Hypothalamus (tissue), 51 donors: ENCODE measurements at places on chromosomes 11 and 22.

- no peak for DNase-seq
Observed at GRCh38 chr22:37025500-37026070, 6.0 kb downstream of the MPST start.

DNA sequence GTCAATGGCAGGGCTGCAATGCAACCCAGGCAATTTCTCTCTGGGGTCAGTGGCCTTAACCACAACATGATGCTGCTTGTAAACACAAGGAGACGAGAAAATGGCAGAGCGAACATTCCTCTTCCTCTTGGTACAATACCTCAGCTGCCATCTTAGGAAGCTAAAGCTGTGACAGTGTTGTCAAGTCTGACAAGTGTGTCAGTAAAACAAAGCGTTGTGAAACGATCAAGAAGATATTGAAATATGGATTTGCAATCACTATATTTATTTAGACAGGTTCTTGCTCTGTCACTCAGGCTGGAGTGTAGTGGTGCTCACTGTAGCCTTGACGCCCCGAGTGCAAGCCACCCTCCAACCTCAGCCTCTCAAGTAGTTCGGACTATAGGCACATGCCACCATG, 14.5 kb upstream of the USP47 start:
- no peak for DNase-seq

DNA sequence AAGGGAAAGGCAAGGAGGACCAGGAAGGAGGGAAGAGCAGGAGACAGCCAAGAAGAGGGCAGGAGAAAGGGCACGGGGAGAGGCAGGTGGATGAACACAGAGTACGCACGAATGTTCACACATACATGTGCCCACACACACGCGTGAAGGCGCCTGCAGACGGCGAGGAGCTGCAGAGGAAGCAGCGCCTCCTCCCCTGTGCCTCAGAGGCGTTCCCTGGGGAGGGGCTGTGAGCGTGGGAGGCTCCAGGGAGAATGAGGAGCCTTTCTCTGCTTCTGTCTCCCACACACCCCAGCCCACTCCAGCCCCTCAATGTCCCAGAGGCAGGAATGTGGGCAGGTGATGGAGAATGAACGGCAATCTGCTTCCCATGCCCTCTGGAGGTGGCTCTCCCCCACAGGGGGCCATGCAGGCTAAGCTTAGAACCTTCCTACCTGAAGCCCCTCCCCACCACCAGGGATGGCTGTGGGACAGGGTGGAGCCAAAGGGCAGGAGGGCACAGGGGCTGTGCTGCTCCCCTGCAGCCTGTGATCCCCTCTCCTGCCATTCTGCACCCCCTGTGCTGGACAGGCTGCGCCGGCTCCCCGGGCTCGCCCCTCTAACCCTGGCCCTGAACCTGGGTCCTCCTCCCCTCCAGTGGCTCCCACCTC, 25.3 kb downstream of the PPM1F start:
- DNase-seq = no peak

GRCh38 chr11:23143022-23143421, 282.7 kb upstream of the CCDC179 start:
- DNase-seq = no peak

- no peak for DNase-seq
Observed at GRCh38 chr11:131481971-131482370, 111.6 kb downstream of the NTM start.

GRCh38 chr22:27662359-27663301, 138.9 kb downstream of the MN1 start:
- peak; percentile 13 for DNase-seq

DNA sequence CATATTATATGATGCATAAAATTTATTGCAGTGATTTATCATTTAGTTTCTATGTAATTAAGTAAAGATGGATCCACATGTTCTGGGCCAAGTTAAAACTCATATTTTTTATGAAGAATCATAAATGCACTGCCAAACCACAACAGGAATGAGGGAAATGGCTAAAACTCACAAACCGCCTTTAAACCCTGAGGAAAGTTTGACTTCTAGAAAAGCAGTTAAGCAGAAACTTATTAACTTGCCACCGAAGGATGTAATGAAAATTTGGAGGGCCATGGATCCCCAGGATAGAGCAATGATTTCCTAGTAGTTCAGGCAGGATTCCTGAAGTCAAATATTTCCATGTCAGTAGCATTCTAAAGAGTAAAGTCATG, 218.3 kb upstream of the CTSC start:
- no peak for DNase-seq

- peak; percentile 71 for DNase-seq
Observed at GRCh38 chr11:94767701-94768601, at the start of gene AMOTL1. TSS of gene AMOTL1 (plus strand) at chr11:94768356. CDS start at chr11:94768512, 156 bp downstream.

DNA sequence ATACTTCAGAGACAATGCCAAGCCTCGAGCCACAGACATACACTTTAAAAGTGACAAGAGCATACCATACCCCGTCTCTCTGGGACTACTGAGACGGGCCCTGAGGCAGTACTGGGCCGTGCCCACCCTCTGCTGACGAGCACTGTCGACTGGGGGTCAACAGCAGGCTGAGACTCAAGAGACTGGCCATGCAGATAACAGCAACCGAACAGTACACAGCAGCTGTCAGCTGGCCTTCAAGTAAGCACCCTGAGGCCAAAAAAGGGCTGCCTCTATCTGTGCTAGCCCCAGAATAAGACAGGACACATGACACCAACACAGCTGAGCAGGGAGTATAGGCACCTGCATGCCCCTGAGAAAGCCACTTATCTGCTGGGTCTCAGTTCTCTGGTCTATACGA, 18.9 kb upstream of the TMEM121B start:
- no peak for DNase-seq

DNA sequence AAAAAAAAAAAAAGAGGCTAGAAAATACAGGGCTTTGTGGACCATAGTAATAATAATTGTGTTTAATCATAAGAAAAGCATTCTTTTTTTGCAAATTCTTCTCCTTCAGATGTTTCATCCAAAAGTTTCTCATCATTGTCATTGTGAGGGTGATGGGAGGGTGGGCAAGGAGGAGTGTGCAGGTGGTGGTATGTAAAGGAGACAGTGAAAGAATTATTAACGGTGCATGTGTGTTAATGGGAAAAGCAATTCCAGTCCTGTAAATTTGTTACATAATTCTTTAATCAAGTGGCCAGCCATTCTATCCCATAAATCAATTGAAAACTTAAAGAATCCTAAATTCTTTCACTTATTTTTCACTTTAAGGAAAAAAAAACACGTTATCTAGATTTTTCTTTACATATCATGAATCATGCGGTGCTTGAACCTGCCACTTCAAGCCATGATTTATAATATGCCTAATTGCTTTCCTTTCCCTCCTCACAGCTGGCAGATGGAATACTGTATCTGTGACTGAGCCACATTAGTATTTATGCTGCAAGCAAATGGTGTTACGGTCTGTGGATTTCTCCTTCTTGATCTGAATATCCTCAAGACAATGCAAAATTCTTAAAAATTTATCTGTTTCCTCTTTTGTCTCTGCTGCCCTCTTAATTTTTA, 318.5 kb downstream of the JRKL start:
- DNase-seq = no peak
